ENCODE measurements at places on chromosomes 1 and 21.

GRCh38 chr21:36169470-36170128 lies 13.0 kb downstream of the DOP1B start:
- DNase-seq: no peak

DNA sequence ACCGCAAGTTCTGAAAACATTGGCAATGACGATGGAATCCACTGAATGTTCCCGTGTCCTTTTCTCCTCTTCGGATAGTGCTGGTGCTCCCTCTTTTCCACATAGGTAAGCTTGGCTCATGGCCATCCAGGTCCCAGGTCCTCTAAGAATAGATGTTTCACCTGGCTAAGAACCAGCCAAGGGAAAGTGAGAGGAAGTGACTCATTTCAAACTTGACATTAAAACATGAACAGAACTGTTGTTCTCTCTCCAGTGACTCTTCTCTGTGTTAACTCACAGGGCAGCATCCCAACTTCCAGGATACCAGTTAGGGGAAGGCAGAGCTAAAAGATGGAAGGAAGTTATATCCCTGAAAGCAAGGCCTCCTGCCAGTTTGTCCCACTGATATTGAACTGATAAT lies 493.8 kb upstream of the CHRM3 start:
- DNase-seq: peak; percentile 10

DNA sequence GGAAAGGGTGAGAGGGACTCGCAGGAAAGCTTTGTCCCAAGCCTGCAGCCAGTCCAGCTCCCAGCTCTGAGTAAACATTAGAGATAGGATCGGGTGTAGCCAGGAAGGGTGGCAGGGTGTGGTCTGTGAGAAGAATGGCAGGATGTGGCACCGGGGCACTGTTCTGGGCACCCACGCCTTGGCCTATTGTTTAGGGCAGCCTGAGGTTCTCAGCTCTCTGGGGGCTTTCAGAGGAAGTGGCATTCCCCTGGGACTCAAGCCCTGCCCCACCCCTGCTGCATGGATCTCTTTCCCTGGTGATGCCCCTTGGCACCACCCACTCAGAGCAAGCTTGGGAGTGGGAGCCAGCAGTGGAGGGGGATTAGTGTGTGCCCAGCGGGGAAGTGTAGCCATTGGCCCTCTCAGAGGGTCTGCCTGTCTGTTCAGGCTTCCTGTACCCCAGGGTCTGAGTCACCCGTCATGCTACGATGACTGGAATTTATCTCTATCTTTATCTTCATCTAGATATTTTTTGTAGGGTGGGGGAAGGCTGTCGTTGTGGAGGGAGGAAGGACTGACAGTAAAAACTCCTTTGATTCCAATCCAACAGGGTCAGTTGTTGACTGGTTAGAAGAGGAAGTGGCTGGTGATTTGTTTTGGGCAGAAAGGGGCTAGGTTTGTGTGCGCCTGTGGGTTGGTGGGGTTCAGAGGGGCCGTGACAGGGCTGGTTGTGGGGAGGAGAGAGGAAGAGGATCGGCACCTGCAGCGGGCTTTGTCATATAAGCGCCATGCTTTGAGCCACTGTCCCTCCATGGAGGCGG lies 31.6 kb downstream of the SOX13 start:
- DNase-seq: no peak

- no peak for DNase-seq
Observed at GRCh38 chr1:6488602-6489382, 2.7 kb downstream of the PLEKHG5 start.

DNA sequence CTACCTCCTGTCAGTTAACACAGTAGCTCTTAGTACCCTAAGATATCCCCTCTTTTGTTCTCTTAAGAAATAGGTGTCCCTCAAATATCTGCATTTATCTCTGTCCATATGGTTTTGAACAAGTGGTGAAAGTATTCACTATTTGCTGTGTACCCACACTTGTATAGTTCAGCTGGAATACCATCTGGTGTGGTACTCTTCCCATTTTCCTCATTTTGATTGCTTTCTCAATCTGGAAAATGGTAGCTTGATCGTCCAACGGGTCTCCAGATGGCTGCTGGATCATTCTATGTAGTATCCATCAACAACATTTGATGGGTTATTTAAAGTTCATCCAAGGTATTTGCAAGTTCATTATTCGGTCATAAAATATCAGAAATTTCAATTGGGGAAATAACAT lies 100.3 kb upstream of the DPYD start:
- no peak for DNase-seq

- peak; percentile 46 for DNase-seq
Observed at GRCh38 chr1:23402286-23403037, 22.1 kb downstream of the TCEA3 start.

Data from astrocyte of the hippocampus (primary cell).